CD4-positive, alpha-beta T cell (primary cell): ENCODE measurements at places on chromosomes 12 and 14. TPM values are rescaled to one million over a fixed set of nuclear protein-coding genes. Genes with fewer than 3 reads are reported as not detected.

- peaks cover 28% of the 10 kb centered on the region for H3K4me1 ChIP-seq
- no peaks in the 10 kb centered on the region for H3K36me3 ChIP-seq
- peak overlapping the region; percentile 61 for H3K27ac ChIP-seq
- no peak for DNase-seq
- no peaks in the 10 kb centered on the region for H3K27me3 ChIP-seq
Measured at GRCh38 chr12:14774906-14775635, 28.2 kb downstream of the WBP11 start.

- H3K4me3 ChIP-seq: no peak overlapping the region
- H3K27me3 ChIP-seq: no peaks in the 10 kb centered on the region
- peaks cover 4% of the 10 kb centered on the region for H3K4me1 ChIP-seq
- peak; percentile 74 for DNase-seq
Measured at GRCh38 chr12:30806989-30807694, 52.4 kb upstream of the CAPRIN2 start.

DNA sequence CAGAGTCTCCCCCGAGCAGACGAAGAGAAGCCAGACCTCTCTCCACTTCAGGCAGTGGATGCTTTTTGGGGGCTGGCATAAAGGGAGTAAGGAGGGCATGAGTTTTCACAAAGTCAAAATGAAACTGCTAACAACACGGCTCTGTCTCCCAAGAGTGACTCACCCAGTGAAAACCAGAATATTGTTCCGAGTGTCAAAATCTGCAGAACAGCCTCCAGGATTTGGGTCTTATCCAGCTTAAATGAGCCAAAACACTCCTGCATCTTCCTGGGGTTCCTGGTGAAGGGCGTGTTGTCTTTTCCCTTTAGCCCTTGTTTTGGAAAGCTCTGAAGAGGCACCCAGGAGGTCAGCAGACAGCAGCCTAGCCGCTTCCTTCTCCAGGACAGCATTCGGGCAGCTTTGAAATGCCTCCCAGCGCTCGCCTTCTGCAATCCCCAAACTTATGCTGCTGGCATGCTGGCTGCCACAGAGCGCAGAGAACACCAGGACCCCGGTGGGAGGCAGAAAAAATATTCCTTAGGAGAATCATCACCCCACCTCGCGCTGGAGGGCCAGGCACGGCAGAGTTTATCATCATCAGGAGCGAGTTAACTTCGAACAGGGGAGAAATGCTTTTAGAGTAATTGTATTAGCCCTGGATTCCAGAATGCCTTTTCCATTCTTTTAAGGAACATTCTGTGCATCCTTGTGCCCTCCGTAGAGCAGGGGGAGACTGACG is 117.7 kb upstream of the NCOR2 start:
- H3K27ac ChIP-seq: no peak overlapping the region
- H3K4me3 ChIP-seq: no peak overlapping the region
- peaks cover 19% of the 10 kb centered on the region for H3K4me1 ChIP-seq
- no peak for DNase-seq
- no peaks in the 10 kb centered on the region for H3K27me3 ChIP-seq

The BEST3 gene
- not detected for total RNA-seq

GRCh38 chr14:104101651-104102281 is 16.3 kb downstream of the ASPG start:
- H3K27me3 ChIP-seq: no peaks in the 10 kb centered on the region
- H3K36me3 ChIP-seq: no peaks in the 10 kb centered on the region
- no peak for DNase-seq
- no peak overlapping the region for H3K4me3 ChIP-seq
- H3K4me1 ChIP-seq: no peaks in the 10 kb centered on the region
- no peak overlapping the region for H3K27ac ChIP-seq

GRCh38 chr12:45743247-45743646 is 13.7 kb downstream of the ARID2 start:
- no peaks in the 10 kb centered on the region for H3K27me3 ChIP-seq
- peaks cover 17% of the 10 kb centered on the region for H3K4me1 ChIP-seq
- no peak overlapping the region for H3K27ac ChIP-seq
- no peak overlapping the region for H3K4me3 ChIP-seq
- DNase-seq: no peak

- no peaks in the 10 kb centered on the region for H3K27me3 ChIP-seq
- DNase-seq: no peak
- H3K36me3 ChIP-seq: no peaks in the 10 kb centered on the region
Measured at GRCh38 chr12:20578142-20578541, 117.0 kb upstream of the SLCO1C1 start.

The C3AR1 gene
- total RNA-seq: 1.4 TPM

GRCh38 chr14:50290306-50290705 is 21.7 kb downstream of the L2HGDH start:
- H3K36me3 ChIP-seq: no peaks in the 10 kb centered on the region
- DNase-seq: no peak
- no peaks in the 10 kb centered on the region for H3K27me3 ChIP-seq
- H3K4me1 ChIP-seq: no peaks in the 10 kb centered on the region

DNA sequence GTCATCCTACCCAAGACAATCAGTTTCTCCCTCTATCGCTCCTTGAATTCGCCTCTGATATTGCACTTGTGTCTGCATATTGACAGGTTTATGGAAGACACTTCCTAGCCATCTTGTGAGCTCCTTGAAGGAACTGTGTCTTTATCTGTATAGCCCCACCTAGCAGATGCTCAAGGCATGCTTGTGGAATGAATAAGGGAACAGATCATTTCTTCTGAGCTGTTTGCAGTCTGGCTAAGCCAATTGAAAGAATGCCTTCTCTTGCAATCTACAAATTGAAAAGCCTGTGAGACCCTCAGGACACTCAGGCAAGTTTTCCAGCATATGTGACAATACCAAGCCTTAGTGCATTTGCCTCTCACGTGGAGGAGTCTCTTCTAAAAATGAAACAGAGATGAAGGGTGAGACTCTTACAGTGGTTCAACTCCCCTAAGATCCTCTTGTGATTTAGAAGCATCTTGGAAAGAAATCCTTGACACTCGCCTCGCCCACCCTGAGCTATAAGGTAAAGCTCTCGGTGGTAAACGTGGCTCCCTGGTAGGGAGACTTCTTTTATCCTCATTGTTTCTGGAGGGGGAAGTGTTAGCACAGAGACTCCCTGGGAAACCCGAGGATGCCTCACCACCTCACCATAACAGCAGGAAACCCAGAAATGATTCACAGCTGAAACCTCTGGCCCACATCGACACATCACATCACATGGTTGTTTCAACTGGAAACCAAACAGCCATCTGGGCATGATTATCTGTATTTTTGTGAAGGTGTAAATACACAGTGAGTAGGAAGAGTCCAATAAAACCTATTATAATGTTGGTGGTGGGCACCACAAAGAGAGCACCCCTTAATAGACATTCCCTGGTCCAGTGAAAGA is 112.3 kb upstream of the BCL2L14 start:
- H3K27me3 ChIP-seq: no peaks in the 10 kb centered on the region
- H3K36me3 ChIP-seq: no peaks in the 10 kb centered on the region
- H3K4me3 ChIP-seq: no peak overlapping the region
- no peak overlapping the region for H3K27ac ChIP-seq
- H3K4me1 ChIP-seq: peaks cover 18% of the 10 kb centered on the region

- H3K36me3 ChIP-seq: peaks cover 15% of the 10 kb centered on the region
- no peak overlapping the region for H3K4me3 ChIP-seq
- H3K27me3 ChIP-seq: no peaks in the 10 kb centered on the region
- DNase-seq: no peak
- H3K4me1 ChIP-seq: no peaks in the 10 kb centered on the region
Measured at GRCh38 chr12:57340104-57340503, 89.1 kb upstream of the STAC3 start.

The GPR135 gene
- 0.81 TPM for total RNA-seq

GRCh38 chr12:73659802-73660201 is 877.8 kb upstream of the ATXN7L3B start:
- no peaks in the 10 kb centered on the region for H3K4me1 ChIP-seq
- DNase-seq: no peak
- H3K27ac ChIP-seq: no peak overlapping the region

The SNW1 gene
- 136 TPM for total RNA-seq

DNA sequence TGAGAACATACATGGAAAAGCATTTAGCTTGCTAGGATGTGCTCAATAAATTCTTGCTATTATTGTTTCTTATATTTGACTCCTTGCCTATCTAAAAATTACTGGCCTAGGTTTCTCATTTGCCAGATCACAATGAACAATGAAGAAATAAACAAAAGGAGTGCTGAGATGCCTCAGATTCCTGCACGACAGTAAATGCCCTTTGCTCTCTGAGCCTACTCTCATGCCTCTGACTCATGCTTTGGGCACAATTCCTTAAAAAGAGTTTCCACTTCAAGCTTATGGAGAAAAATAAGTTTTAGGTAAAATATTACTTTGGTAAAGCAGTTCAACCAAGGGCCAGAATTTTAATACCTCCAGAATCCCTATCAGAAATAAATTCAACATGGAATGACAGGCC is 30.9 kb downstream of the GRIN2B start:
- H3K4me1 ChIP-seq: no peaks in the 10 kb centered on the region
- DNase-seq: no peak
- H3K27me3 ChIP-seq: no peaks in the 10 kb centered on the region
- no peak overlapping the region for H3K27ac ChIP-seq
- no peaks in the 10 kb centered on the region for H3K36me3 ChIP-seq

DNA sequence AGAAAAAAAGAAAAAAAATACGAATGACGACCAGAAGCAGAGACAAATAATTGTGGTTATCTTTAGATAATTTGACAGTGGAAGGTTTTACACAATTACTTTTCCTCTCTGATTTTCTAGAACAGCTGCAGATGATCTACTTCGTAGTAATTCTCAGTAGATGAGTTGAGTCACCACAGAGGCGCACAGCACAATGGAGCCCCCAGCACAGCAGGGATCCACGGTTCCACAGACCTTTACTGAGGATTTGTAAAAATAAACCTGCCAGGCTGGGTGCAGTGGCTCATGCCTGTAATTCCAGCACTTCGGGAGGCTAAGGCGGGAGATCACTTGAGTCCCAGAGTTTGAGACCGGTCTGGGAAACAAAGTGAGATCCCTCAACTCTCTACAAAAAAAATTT is 29.3 kb downstream of the AMN start:
- H3K27me3 ChIP-seq: no peaks in the 10 kb centered on the region
- peaks cover 30% of the 10 kb centered on the region for H3K4me1 ChIP-seq
- H3K4me3 ChIP-seq: no peak overlapping the region
- no peak for DNase-seq
- no peak overlapping the region for H3K27ac ChIP-seq

DNA sequence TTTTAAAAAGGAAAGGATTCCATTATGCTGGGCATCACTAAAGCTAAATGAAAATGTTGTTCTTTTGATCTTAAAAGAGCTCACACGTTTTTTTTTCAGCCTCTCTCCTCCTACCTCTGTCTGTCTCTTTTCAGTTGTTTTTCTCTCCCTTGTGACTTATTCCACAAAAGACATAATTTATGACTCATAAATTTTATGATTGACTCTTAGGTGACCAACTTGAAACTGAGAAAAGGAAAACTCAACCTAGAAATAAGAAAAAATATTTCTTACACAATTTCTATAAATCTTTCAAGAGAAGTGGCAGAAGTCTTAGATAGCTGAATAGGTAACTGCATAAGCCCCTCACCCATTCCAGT is 227.7 kb upstream of the DDHD1 start:
- no peaks in the 10 kb centered on the region for H3K36me3 ChIP-seq
- H3K27ac ChIP-seq: no peak overlapping the region
- no peak for DNase-seq
- no peak overlapping the region for H3K4me3 ChIP-seq
- no peaks in the 10 kb centered on the region for H3K4me1 ChIP-seq

The ARL1 gene
- 21.8 TPM for total RNA-seq

GRCh38 chr12:4460761-4461160 is 15.1 kb upstream of the FGF6 start:
- DNase-seq: no peak
- H3K27me3 ChIP-seq: no peaks in the 10 kb centered on the region
- no peak overlapping the region for H3K27ac ChIP-seq
- H3K4me1 ChIP-seq: no peaks in the 10 kb centered on the region
- H3K4me3 ChIP-seq: no peak overlapping the region
- no peaks in the 10 kb centered on the region for H3K36me3 ChIP-seq

- peaks cover 8% of the 10 kb centered on the region for H3K4me1 ChIP-seq
- peaks cover 3% of the 10 kb centered on the region for H3K36me3 ChIP-seq
- no peak overlapping the region for H3K4me3 ChIP-seq
Measured at GRCh38 chr12:107406932-107407331, 278.7 kb upstream of the PWP1 start.

The OR10P1 gene
- not detected for total RNA-seq

DNA sequence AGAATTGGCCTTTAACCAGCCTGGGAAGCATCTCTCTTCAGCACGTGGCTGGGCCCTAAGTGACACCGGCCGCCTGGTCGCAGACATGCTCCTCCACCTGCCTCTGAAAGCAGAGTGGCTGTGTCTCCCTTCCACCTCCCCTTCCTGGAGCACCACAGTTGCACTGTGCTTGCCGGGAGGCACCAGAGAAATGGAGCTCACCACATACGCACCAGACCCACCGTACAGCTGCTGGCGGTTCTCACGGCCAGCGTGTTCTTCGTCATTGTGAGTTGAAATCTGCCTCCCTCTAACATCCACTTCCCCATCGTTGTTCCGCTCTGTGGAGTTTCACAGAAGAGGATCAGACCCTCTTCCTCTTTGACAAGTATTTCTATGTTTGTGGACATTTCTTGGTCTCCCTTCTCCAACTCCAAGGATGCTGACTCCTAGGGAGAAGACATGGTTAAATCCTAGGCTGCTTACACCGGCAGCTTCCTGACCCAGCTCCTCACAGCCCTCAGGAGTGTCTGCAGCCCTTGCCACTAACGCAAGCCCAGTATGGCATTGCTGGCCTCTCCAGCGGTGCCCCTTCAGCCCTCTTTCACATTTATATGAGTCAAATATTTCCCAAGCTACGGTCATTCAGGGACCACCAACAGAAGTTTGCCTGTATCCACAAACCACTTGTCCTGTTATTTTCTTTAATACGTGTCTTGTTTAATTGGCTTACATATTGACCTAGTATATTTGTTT is 11.5 kb upstream of the KRT5 start:
- no peak overlapping the region for H3K4me3 ChIP-seq
- H3K27ac ChIP-seq: no peak overlapping the region
- peak; percentile 37 for DNase-seq
- H3K4me1 ChIP-seq: peaks cover under 1% of the 10 kb centered on the region
- H3K27me3 ChIP-seq: no peaks in the 10 kb centered on the region
- no peaks in the 10 kb centered on the region for H3K36me3 ChIP-seq

GRCh38 chr12:124218243-124218560 is 76.7 kb upstream of the RFLNA start:
- H3K4me3 ChIP-seq: no peak overlapping the region
- no peak overlapping the region for H3K27ac ChIP-seq
- DNase-seq: no peak
- H3K4me1 ChIP-seq: no peaks in the 10 kb centered on the region
- no peaks in the 10 kb centered on the region for H3K36me3 ChIP-seq

GRCh38 chr12:122790393-122791075 is 16.2 kb downstream of the CCDC62 start:
- DNase-seq: no peak
- H3K4me3 ChIP-seq: no peak overlapping the region
- no peaks in the 10 kb centered on the region for H3K27me3 ChIP-seq
- no peaks in the 10 kb centered on the region for H3K36me3 ChIP-seq
- peaks cover 7% of the 10 kb centered on the region for H3K4me1 ChIP-seq

- H3K27ac ChIP-seq: no peak overlapping the region
- DNase-seq: no peak
- peaks cover 34% of the 10 kb centered on the region for H3K36me3 ChIP-seq
- peaks cover 8% of the 10 kb centered on the region for H3K4me1 ChIP-seq
- H3K27me3 ChIP-seq: no peaks in the 10 kb centered on the region
Measured at GRCh38 chr14:99514552-99515300, 33.5 kb downstream of the CCNK start.

The RFX4 gene
- total RNA-seq: not detected
